LNCaP clone FGC (cell line): ENCODE measurements at places on chromosomes 5 and 9.

GRCh38 chr5:142981886-142982820, 212.0 kb downstream of the ARHGAP26 start:
- DNase-seq = peak; percentile 94

- no peak for DNase-seq
Observed at GRCh38 chr5:97931829-97932228, 748.8 kb upstream of the RIOK2 start.

DNA sequence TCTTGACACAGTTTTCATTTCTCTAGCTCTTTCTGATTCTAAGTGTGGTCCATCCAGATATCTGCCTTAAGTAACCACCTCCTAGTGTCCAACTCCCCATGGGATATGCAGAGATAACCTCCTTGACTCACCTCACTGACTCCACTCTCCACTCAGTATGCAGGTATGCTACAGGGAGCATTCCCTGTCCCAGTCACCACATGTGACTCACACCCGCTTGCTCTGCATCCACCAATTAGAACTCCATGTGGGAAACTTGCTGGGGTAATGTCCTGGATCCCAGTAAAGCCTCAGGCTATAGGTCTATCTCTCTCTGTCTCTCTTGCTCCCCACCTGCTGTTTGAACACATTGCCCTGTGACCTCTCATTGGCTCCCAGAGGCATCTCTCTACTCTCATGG, 563.9 kb downstream of the HTR1A start:
- no peak for DNase-seq

- no peak for DNase-seq
Observed at GRCh38 chr5:75461679-75462078, 49.8 kb downstream of the CERT1 start.

DNA sequence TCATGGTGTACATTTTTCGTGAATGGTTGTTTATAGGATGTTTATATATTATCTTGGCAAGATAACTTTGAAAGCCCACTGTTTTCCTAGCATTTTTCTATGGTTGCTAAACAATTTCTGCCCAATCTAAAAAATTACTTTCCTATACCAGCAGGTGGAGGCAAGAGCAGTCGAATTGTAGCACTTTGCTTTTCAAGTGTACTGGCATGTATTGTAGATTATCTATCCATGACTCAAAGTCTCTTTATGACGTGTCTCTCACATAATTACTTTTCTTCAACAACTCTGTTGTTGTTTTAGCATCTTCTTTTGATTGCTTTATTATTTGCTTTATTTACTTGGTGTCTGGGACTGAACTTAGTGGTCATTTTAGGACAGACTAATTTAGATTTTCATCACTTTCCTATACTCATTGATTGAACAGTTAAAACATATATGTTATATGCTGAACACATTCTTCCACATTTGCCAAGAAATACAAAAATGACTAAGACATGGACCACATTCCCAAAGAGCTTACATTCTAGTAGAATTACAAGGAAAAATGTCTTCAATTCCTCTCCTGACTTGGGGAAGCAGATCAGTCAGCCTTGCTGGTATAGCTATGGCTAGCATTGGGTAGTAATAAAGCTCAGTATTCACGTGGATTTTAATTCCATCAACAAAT, 20.7 kb downstream of the NLN start:
- peak; percentile 33 for DNase-seq

GRCh38 chr5:142421621-142422397, 97.0 kb upstream of the SPRY4 start:
- no peak for DNase-seq

GRCh38 chr5:170149206-170149515, 43.5 kb downstream of the FOXI1 start:
- DNase-seq = no peak

- DNase-seq = no peak
Observed at GRCh38 chr5:21783074-21783679, 1070.0 kb downstream of the CDH12 start.

GRCh38 chr5:131795879-131796792, 681 bp downstream of the FNIP1 start:
- DNase-seq = peak; percentile 57

DNA sequence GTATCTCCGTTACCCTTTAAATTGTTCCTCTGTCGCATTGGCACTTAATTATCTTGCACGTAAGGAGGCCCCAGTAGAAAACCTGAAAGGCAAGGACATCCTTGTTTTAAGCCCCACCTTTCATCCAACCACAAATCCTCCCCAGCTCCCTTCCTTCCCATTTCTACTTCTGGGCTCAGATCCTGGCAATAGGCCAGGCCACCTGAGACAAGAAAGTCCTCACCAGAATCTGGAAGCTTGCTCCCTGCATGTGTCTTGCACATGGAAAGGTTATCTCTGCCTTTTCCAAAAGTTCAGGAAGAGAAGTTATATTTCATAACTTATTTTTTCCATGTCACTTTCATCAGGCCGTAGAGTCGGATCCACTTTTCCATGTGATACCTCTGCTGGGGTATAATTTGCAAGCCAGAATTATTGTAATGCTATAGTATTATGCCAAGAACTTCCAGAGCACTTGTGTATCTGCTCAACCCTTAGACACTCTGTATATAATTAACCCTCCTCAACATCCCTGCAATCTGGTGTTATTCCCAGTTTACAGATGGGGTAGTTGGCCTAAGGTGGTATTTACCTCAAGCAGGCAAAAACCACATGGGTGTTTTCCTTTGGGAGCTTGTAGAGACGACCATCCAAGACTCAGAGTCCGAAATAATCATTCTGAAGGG, 2.6 kb upstream of the SHB start:
- no peak for DNase-seq

GRCh38 chr9:136629879-136630661, 32.6 kb upstream of the EGFL7 start:
- no peak for DNase-seq

DNA sequence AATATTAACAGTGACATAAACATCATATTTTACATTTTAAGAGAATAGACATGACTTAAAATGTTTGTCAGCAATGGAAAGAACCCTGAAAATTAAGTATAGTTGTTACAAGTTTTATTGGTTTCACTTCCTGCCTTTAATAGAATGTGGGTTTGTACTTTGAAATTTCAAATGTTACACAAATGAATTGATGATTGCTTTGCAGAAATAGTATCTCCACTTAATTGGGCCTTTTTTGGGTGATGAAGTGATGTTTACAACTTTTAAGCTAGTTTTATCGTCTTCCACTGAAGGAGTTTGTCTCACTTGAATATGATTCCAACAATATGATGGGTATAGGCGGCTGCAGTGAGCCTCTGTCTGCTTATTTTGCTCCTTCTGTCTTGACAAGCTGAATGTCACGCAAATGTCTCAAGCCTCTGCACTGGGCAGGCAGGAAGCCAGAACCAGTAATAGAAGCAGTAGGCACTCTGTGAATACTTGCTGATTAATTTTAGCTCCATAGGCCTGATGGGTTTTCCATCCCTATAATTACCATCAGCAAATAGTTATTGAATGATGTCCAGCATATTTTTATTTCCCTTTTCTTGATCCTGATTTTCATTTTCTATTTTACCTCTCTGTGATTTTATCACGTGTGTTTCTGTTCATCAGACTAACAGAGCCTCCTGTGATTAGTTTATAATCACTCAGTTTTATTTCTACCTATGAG, 10.6 kb upstream of the NR3C1 start:
- DNase-seq = no peak

- no peak for DNase-seq
Observed at GRCh38 chr5:69049151-69049550, 44.7 kb upstream of the SLC30A5 start.

- DNase-seq = no peak
Observed at GRCh38 chr5:44795496-44795895, 13.3 kb upstream of the MRPS30 start.

- no peak for DNase-seq
Observed at GRCh38 chr9:7316166-7316795, 483.3 kb downstream of the DMAC1 start.

DNA sequence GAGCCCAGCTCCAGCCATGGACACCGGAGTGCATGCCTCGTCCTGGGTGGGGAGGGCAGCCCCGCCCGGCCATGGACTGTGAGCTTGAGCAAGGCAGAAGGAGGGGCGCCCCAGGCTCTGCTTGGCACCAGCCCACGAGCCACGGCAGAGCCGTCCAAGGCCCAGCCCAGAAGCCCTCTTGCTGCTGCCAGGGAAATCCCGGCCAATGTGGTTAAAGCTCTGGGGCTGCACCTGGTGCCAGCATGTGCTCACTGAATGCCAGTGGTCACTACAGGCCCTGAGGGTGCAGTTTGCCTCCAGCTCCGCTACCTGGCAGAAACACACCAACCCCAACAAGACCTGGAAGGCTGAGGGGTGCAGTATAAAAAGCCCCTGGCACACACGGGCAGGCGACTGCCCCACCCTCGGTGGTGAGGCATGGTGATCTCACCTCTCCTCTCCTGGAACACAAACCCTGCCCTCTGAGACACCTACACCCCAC, 11.8 kb downstream of the BRD3 start:
- DNase-seq = peak; percentile 55

- DNase-seq = no peak
Observed at GRCh38 chr5:60810438-60811085, 33.5 kb downstream of the ELOVL7 start.

GRCh38 chr5:67222243-67223025, 25.8 kb upstream of the CD180 start:
- DNase-seq = no peak

- DNase-seq = no peak
Observed at GRCh38 chr9:116087751-116088194, 65.8 kb upstream of the PAPPA start.

DNA sequence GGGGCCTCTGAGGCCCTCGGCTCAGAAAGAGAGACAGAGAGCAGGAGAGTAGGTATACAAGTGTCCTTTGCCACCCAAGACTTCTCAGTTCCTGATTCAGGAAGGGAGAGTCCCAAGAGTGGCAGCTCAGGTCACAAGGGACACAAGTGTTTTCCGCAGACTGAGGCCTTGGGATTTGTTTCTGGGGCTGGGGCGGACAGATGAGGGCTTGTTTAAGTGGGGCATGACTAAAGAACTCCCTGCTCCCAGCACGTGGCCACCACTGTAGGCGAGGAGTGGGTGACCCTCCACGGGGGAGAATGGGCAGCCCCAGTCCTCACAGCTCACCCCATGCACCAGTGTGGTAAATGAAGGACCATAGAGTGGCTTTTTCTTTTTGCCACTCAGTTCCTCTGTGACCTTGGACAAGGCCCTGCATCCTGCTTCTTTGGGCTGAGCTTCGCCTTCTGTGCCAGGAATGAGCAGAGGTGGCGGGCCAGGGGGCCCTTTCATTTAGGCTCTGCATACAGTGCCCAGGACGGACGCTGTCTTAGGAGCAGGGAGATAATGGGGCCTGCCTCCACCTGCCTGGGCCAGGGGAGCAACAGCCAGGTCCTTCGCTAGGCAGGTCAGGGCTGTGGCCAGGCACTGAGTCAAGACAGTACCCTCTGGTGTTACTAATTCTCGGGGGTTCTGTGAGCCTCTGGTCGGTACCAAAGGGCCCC, 50.8 kb downstream of the AMBP start:
- no peak for DNase-seq

DNA sequence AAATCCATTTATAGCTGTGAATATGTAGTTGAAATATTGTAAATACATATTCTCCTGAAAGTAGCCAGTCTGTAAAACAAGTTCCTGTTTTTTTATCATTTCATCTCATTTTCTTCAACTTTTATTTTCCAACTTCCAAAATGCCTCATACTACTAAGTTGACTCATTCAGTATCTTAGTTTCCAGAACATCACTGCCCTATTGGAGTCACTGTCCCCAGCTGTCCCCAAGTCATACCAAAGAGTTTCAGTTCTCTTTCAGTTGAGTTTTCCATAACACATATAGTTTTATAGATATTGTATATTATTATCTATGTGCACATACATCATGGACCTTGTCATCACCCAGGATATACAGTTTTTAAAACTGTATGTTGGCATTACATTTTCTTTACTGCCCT, 261.7 kb downstream of the CDH12 start:
- DNase-seq = no peak

GRCh38 chr9:70540016-70540415, 125.6 kb upstream of the KLF9 start:
- no peak for DNase-seq

DNA sequence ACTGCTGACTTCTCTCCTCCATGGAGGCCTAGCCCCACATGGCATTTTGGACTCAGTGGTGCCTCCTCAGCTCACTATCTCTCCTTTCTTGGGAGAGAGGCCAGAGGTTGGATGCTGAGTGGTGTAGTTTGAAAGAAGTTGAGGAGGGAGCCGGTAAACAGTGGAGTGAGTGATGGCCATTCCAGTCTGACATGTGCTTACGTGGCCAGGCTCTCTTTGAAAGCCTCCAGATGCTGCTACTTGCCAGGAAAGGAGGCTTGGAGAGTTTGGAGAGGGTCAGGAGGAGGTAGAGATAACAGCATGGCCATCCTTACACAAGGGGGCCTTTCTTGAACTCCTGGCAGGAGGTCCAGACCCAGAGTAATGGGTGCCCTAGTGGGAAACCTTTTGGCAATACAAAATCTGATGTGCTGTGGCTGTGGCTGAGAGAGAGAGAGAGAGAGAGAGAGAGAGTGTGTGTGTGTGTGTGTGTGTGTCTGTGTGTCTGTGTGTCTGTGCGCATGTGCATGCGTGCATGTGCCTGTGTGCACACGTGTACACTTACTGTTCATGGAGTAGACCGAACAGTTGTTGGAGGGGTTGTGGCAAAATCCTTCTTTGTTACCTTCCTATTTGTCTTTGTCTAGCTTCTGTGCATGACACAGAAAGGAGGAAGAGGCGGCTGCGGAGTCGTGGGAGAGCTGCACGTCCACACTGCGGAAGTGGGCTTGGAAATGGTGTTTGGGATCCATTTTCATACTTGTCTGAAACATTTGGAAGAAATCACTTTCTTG, 37.8 kb downstream of the RALGPS1 start:
- no peak for DNase-seq

GRCh38 chr5:29899583-29899982, 1293.9 kb upstream of the CDH6 start:
- DNase-seq = no peak

GRCh38 chr5:68732251-68732650, 361.6 kb upstream of the SLC30A5 start:
- DNase-seq = no peak

GRCh38 chr5:142827934-142828576, 57.9 kb downstream of the ARHGAP26 start:
- DNase-seq = no peak

DNA sequence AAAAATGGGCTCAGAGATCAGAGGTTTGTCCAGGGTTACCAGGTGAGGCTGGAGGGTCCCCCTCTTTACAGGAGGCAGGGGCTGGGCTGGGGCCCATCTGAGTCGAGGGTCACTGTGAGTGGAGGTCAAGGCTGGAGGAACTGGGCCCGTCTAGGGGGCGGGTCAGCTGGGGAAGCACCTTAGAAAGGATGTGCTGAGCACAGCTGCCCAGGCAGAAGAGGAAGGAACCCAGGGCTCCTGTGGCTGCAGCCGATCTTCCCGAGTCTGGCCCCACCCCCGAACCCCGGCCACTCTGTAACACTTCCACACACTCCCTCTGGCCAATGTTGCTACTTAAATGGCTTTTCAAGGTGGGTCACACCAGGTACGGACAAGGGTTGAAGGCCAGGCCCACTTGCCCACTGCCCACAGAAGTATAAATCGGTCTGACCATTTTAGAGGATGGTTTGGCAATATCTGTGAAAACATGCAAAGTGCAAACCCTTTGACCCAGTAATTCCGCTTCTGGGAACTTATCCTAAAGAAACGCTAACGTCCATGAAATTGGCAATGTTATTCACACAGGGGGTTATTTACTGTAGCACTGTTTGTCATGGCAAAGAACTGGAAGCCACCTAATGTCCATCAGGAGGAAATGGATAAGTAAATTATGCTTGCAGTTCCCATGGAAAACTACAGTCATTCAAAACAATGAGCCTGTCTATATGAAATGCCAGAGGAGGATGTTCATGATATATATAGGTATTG, 30.5 kb upstream of the EEIG1 start:
- no peak for DNase-seq

- DNase-seq = no peak
Observed at GRCh38 chr9:14205463-14205862, 108.5 kb downstream of the NFIB start.
